Liver (tissue), 10 donors: ENCODE measurements at places on chromosomes 4 and X. TPM values are rescaled to one million over a fixed set of nuclear protein-coding genes. Genes with fewer than 3 reads are reported as not detected.
A peak's percentile ranks its signal among the peaks of the same experiment; 100 is the strongest.

Gene LIMCH1
- 9.2 TPM for polyA plus RNA-seq

- H3K4me1 ChIP-seq: no peaks in the 10 kb centered on the region
- DNase-seq: peak; percentile 41
- H3K4me3 ChIP-seq: no peak overlapping the region
- no peaks in the 10 kb centered on the region for H3K27me3 ChIP-seq
Measured at GRCh38 chr4:82268050-82268825, 105.6 kb downstream of the HNRNPD start.

DNA sequence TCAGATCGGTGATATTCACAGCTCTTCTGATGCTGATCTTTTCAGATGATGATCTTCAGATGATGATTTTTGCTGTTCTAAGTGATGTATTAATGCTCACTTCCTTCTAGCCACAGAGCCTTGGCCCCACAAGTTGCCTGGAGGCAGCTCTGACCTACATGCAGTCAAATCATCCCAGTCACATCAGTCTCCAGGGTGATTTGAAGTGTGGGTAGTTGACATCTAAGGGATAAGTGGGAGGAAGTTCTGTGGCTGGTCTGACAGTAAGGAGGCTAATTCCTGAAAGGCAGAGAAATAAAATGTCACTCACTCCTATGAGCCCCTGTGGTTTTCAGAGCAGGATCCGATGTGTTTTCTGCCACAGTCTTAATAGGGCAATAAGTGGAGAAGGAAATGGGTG is 79.8 kb upstream of the RPL34 start:
- H3K4me1 ChIP-seq: no peaks in the 10 kb centered on the region
- no peaks in the 10 kb centered on the region for H3K36me3 ChIP-seq
- no peak overlapping the region for H3K4me3 ChIP-seq
- DNase-seq: no peak

- H3K27me3 ChIP-seq: no peaks in the 10 kb centered on the region
- DNase-seq: no peak
- H3K36me3 ChIP-seq: no peaks in the 10 kb centered on the region
- no peak overlapping the region for H3K4me3 ChIP-seq
- peaks cover 24% of the 10 kb centered on the region for H3K4me1 ChIP-seq
- peak overlapping the region; percentile 90 for H3K27ac ChIP-seq
Measured at GRCh38 chr4:2083826-2084160, 24.7 kb downstream of the NAT8L start.
